ENCODE measurements at places on chromosomes 2 and 18.

DNA sequence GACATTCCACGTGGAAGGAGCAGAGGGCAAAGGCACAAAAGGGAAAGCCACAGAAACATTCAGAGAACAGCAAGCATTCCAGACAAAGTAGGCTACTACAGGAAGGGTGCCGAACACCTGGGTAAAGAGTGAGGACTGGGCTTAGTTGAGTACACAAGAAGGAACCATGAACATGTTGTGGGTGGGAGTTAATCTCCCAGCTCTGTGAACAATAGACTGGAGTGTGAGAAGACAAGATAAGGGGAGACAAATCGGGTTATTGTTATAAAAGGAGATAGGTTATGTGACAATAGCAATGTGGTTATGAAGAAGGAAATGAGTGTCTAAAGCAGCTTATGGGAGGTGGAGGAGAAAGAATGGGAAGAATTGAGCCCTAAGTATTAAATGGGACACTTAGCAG lies 70.0 kb downstream of the DPP4 start:
- no peak for DNase-seq

DNA sequence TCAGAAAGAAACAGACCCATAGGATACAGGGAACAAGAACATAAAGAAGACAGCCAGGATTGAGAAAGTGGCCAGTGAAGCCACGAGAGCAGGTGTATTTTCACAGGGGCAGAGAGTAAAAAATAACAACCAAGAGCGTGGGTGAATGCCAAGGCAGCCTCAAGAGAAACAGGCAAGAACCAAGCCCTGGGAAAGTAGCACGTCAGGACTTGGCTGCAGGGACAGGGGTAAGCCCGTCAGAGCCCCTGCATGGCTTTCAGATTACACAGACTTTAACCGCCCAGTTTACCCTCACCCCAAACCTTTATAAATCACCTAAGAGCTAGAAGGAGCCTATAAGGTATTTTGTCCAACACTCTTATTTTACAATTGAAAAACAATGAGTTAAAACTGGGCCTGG lies 43.7 kb downstream of the ARL4C start:
- no peak for DNase-seq

DNA sequence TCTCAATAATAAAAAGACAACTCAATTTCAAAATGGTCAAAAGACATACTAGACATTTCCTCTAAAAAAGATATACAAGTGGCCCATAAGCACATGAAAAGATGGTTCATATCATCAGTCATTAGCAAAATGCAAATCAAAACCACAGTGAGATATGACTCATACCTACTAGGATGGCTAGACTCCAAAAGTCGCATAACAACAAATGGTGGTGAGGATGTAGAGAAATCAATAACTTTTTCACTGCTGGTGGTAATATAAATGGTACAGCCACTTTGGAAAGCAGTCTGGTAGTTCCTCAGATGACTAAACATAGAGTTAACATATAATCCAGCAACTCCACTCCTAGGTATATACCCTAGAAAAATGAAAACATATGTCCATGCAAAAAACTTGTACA lies 242.3 kb upstream of the NOL4 start:
- DNase-seq, result no peak

- peak; percentile 63 for DNase-seq
These were observed 3.3 kb upstream of the GPBAR1 start for GRCh38 chr2:218257390-218257981.

- DNase-seq, result no peak
These were observed 207.3 kb upstream of the APCDD1 start for GRCh38 chr18:10247021-10247741.

- no peak for DNase-seq
These were observed 34.2 kb upstream of the NPAS2 start for GRCh38 chr2:100785626-100786296.

- no peak for DNase-seq
These were observed 116.8 kb upstream of the ODC1 start for GRCh38 chr2:10564876-10565445.
